ENCODE measurements at places on chromosomes 11 and 22. TPM values are rescaled to one million over a fixed set of nuclear protein-coding genes. Genes with fewer than 3 reads are reported as not detected.

Gene OR2D2
- not detected for total RNA-seq

Gene MMP8
- not detected for total RNA-seq

Gene LRRC4C
- not detected for total RNA-seq

Gene CCDC81
- total RNA-seq = 1.2 TPM

Gene ALX4
- total RNA-seq = 1.1 TPM

Gene FLRT1
- total RNA-seq = 0.76 TPM

GRCh38 chr22:32492111-32492510, 17.5 kb downstream of the FBXO7 start:
- H3K27ac ChIP-seq = no peak overlapping the region
- no peaks in the 10 kb centered on the region for H3K4me1 ChIP-seq
- H3K4me3 ChIP-seq = no peak overlapping the region
- H3K36me3 ChIP-seq = peaks cover 42% of the 10 kb centered on the region
- no peaks in the 10 kb centered on the region for H3K27me3 ChIP-seq

- H3K27me3 ChIP-seq = no peaks in the 10 kb centered on the region
- no peaks in the 10 kb centered on the region for H3K36me3 ChIP-seq
- H3K4me3 ChIP-seq = no peak overlapping the region
- H3K4me1 ChIP-seq = no peaks in the 10 kb centered on the region
- no peak for DNase-seq
Observed at GRCh38 chr22:44272401-44272771, 40.4 kb downstream of the SHISAL1 start.

GRCh38 chr11:17978553-17979287, 34.1 kb downstream of the SERGEF start:
- no peaks in the 10 kb centered on the region for H3K4me1 ChIP-seq
- no peaks in the 10 kb centered on the region for H3K36me3 ChIP-seq
- no peak overlapping the region for H3K27ac ChIP-seq
- no peak overlapping the region for H3K4me3 ChIP-seq
- H3K27me3 ChIP-seq = no peaks in the 10 kb centered on the region

- no peaks in the 10 kb centered on the region for H3K36me3 ChIP-seq
- no peaks in the 10 kb centered on the region for H3K4me1 ChIP-seq
- H3K4me3 ChIP-seq = no peak overlapping the region
- no peak for DNase-seq
Observed at GRCh38 chr11:7671347-7672215, 1.7 kb downstream of the CYB5R2 start.

DNA sequence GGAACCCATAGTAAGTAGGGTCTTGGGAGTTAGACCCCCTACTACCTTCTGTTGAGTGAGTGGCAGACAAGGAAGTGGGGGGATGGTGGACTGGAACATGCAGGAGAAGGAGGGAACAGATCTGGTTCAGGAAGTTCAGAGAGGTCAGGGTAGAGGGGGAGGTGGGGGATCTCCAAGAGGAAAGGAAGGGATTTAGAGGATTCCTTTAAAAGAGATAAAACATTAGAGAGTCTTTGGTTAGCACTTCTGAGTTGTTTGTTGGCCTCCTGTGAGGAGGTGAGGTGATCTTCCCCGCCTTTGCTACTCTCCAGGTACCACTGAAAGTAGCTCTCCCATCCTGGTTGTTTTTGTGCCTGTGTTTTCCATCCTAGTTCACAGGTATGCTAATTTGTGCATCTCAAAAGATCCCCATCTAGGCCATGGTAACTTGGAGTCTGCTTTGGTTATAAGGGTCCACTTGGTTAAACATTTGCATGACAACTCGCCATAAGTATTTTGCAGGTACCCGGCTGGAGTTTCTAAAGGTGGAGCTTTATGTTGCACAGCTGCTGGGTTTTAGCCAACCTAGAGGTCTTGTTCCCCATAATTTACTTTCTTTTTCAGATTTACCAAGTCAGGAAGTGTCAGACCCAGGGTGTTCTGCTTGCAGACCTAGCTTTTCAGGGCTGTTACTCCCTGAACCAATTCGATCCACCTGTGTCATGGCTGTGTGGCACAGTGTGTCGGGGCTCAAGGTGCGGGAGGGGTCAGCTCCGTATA, 79.3 kb upstream of the SORL1 start:
- no peaks in the 10 kb centered on the region for H3K36me3 ChIP-seq
- no peak overlapping the region for H3K27ac ChIP-seq
- DNase-seq = no peak

GRCh38 chr11:2531987-2532703, 87.3 kb downstream of the KCNQ1 start:
- no peaks in the 10 kb centered on the region for H3K36me3 ChIP-seq
- H3K4me1 ChIP-seq = peaks cover 16% of the 10 kb centered on the region
- H3K27me3 ChIP-seq = no peaks in the 10 kb centered on the region
- no peak overlapping the region for H3K4me3 ChIP-seq

GRCh38 chr22:31394326-31394725, 5.1 kb upstream of the DRG1 start:
- DNase-seq = no peak
- no peaks in the 10 kb centered on the region for H3K27me3 ChIP-seq
- no peaks in the 10 kb centered on the region for H3K36me3 ChIP-seq
- no peak overlapping the region for H3K27ac ChIP-seq

DNA sequence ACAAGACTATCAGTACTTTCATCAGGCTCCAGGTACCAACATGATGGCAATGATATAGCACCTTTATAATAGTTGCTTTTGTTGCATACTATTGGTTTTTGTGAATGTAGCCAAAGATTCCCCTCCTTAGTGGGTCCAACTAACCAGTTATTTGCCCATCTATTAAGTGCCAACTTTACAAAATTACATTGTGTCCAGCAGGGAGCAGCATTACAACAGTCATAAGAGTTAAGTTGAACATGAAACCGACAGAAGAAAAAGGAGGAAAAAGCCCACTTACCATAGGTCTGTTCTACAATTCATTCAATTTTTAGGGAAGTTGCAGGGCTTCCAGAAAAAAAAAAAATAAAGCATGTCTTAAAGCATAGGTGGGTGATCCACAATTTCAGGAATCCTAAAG, 21.6 kb downstream of the IMMP1L start:
- peak; percentile 7 for DNase-seq
- H3K27me3 ChIP-seq = no peaks in the 10 kb centered on the region
- H3K36me3 ChIP-seq = no peaks in the 10 kb centered on the region
- H3K4me3 ChIP-seq = no peak overlapping the region

- H3K4me1 ChIP-seq = peaks cover 5% of the 10 kb centered on the region
- peaks cover 39% of the 10 kb centered on the region for H3K27me3 ChIP-seq
- no peak overlapping the region for H3K27ac ChIP-seq
Observed at GRCh38 chr22:38460426-38460840, 5.4 kb upstream of the KCNJ4 start.

GRCh38 chr22:38239101-38239761, 33.6 kb downstream of the TMEM184B start:
- H3K4me3 ChIP-seq = no peak overlapping the region
- no peak overlapping the region for H3K27ac ChIP-seq
- peaks cover 27% of the 10 kb centered on the region for H3K4me1 ChIP-seq

DNA sequence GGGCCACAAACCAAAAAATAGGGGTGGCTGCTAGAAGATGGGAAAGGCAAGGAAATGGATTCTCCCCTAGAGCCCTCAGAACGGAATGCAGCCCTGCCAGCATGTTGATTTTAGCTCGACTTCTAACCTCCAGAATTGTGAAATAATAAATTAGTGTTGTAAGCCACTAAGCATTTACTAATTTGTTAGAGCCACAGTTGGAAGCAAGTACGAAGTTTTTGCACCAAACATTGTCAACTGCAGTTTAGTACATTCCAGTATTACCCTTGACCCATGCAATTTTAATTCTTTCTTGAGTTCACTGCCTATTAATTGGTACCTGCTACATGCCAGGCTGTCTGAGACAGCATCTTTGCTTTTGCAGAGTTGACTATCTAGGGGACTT, 32.2 kb downstream of the PARVA start:
- no peak for DNase-seq
- no peaks in the 10 kb centered on the region for H3K36me3 ChIP-seq
